ENCODE measurements at places on chromosomes 16 and 17.

DNA sequence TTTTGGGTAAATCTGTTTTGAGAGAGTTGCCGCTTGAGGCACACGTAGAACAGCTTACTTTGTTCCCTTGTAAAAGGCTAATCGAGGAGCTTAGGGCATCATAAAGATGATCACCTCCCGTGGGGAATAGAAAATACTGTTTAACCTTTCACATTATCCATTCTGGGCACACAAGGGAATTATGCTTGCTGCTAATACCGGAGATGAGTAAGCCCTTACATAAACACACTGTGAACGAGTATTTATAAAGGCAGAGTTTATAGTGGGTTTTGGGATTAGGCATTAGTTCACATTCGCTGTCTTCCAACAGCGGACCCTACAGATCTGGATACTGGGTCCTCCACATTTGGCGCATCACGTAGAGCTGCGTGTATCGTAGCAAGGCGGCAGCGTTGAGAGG lies 51.2 kb upstream of the CNTNAP4 start:
- DNase-seq = no peak

DNA sequence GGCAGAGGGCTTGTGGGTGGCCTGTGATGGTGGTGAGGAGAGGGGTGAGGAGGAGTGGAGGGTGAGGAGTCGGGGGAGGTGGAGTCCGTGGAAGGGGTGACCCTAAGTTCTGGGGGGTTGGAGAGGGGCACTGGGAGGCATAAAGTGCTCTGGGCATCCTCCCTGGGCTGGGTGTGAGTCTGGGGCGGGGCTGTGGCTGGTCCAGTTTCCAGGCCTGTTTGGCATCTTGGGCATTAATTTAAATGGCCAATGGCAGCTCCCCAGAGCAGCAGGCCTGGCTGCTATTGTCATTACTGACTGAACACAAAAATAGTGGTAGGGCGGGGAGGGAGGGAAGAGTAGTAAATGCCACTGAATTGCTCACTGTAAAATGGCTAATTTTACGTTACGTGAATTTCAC lies 7.7 kb upstream of the ARHGAP23 start:
- no peak for DNase-seq

- peak; percentile 54 for DNase-seq
Measured at GRCh38 chr16:84970447-84971127, 40.7 kb downstream of the ZDHHC7 start.

DNA sequence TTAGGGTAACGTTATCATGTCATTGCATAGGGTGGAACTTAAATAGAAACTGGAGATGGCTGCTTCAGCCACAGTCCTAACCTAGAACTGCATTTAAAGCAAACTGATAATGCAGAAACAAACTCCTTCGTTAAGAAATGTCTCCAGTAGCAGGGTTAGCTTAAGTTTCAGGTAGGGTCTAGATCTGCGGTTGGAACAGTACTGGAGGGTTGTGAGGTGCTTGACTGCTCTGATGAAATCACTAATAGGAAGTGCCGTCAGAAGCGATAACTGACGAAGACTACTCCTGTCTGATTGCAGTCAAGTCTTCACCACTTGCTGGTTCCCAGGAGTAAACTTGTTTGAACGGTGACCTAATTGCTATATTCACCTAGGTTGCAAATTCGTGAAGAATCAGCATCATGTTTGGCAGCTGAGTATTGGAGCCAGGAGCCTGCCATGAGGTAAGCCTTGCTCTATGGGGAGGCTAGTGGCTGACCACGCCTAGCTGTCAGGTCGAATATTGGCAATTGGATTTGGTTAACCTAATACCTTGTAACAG lies 24.5 kb downstream of the TRPV2 start:
- no peak for DNase-seq

- DNase-seq = no peak
Measured at GRCh38 chr17:50332196-50332595, 13.7 kb upstream of the XYLT2 start.

DNA sequence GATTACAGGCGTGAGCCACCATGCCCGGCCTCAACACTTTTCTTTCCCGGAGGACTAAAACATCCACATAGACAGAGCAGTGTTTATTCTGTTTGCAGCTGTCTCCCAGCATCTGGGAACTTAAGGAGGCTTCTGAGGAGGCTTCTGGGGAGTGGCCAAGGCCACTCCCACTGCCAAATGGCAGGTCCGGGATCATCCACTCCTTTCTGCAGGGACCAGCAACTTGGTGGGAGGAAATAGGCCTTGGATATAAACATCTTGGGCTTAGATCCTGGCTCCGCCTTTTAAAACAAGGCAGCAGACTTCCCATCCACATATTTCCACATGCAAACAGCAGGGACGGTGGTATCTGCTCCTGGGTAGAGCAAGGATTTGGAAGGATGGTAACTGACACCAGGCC lies 14.1 kb upstream of the SPATA32 start:
- no peak for DNase-seq

GRCh38 chr16:30758988-30759491 lies 2.8 kb downstream of the CFAP119 start:
- no peak for DNase-seq

GRCh38 chr16:23514381-23515152 lies 4.3 kb upstream of the GGA2 start:
- no peak for DNase-seq

DNA sequence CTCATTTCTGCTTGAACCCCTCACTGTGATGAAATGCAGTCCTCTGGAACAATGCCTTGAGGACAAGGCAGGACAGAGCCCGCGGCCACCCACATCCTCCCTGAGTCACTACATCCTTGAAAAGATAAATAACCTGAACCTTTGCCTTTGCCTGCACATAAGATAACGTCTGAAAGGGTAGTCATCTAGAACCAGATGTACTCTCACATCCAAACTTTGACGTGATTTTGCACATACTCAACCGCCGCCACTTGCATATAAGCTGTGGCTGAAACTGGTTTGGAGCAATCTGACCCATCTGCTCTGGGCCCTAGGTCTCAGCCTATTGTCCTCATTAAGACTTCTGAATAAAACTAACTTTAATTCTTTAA lies 252.1 kb downstream of the PHKB start:
- peak; percentile 19 for DNase-seq

- DNase-seq = no peak
Measured at GRCh38 chr17:77618731-77619130, 339.8 kb upstream of the TNRC6C start.

GRCh38 chr17:35548208-35548810 lies 10.8 kb upstream of the SLFN12L start:
- DNase-seq = no peak

DNA sequence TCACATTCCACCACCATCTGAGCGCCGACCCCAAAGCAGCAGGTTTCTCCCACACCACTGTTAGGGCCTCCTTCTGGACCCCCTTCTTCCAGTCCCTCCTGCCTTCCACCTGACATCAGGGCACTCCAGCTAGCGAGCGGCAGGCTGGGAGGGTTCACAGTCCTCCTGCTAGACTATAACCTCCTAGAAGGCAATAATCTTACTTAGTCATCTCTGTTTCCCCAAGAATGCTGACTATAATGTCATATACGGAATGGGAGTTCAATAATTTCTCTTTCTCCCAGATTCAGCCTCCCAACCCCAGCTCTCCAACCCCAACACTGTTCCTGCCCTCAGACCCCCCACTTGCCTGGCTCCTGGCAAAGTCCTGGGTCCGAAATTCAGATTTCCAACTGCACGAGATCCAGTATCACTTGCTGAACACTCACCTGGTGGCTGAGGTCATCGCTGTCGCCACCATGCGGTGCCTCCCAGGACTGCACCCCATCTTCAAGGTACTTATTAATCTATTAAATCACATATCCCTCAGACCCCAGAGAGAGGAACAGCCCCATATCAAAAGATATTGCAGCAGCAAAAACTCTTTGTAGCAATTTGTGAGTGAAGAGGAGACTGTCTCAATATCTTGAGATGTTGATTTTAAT lies 5.6 kb downstream of the ALOX12 start:
- no peak for DNase-seq

DNA sequence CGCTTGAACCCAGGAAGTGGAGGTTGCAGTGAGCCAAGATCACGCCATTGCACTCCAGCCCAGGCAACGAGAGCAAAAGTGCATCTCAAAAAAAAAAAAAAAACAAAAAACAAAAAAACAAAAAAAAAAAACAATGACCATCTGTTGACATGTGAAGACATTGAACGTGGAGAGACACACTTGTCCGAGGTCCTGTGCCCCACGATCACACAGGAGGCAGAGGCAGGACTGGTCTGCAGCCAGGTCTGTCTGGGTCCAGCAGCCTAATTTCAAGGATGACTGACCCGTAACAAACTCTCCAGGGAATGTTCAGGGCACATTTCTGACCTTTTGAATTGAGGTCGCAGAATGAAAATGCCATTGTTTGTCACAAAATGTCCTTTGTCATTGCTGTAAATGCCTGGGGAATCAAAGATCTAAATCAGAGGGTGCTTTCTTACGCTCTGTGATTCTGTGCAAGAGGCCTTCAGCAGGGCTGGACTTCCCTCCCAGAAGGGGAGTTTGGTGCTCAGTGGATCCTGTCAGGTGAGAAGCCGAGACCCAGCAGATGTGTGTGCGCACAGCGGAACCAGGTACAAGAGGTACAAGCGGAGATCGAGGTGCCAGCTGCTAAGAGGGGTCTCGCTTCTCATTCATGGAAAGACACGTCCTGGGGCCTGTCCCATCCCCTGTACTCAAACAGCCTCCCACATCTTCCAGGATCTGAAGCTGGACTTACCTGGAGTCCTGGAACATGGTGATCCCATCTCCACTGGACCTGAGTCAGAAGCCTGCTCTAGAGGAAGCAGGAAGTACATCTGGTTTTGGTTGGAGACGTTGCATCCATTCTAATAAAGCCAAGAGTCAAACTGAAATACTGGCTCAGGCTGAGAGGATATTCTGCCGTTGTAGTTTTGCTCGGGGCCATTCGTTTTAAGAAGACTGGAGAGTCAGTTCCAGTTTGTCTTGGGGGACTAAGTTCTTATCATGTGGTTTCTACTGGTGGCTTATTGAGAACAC lies 95.8 kb downstream of the IRF8 start:
- peak; percentile 43 for DNase-seq

DNA sequence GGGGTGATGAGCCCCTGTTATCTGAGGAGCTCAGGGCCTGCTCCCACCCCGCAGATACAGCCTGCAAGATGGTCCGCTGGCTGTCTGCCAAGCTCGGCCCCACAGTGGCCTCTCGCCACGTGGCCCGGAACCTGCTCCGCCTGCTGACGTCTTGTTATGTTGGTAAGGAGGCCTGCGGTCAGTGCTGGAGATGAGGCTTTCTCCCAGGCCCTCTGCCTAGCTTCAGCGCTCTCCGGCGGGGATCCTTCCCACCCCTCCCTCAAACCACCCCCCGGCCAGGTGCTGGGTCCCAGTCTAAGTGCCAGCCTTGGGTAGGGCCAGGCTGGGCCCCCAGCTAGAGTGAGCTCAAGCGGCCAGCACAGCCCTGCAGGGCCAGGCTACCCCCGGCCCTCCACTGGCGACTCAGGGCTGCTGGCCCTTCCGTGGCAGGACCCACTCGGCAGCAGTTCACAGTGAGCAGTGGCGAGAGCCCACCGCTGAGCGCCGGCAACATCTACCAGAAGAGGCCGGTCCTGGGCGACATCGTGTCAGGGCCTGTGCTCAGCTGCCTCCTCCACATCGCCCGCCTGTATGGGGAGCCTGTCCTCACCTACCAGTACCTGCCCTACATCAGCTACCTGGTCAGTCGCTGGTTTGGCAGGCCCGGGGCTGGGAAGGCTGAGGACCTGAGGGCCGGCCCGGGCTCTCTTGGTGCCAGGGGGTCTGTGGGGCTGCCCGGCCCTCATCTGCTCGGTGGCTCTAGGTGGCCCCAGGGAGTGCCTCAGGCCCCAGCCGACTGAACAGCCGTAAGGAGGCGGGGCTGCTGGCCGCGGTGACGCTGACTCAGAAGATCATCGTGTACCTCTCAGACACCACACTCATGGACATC lies 6.1 kb downstream of the WDR81 start:
- DNase-seq = peak; percentile 78

- peak; percentile 91 for DNase-seq
Measured at GRCh38 chr17:49514071-49514721, 19.1 kb downstream of the NGFR start.

DNA sequence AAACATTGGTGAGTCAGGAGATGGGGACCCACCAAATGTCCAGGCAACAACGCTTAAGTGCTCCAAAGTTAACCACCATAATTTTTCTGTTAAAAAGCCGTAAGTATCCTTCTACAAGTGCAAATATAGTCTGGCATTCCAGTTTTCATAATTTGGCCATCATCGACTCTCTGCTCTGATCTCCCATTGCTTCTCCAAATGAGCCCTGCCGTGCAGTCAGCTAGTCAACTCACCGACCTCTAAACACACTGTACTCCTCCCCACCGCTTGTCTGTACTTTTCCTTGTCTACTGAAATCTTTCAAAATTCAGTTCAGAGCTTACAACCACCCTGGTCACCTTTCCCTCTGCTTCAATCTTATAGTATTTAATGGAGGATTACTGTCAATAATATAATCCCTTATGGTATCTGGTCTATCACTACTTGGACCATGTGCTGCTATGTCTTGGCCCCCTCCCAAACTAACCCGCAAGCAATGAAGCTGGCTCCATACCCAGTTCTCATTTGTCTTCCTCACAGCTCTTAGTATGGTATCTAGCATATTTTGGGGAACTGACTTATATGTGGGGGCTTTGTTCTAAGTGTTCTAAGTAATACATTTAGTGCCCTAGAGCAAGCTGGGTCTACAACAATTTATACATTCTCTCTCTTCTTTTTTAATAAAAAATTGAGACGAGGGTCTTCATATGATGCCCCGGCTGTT lies 52.7 kb upstream of the SLC25A19 start:
- DNase-seq = no peak

DNA sequence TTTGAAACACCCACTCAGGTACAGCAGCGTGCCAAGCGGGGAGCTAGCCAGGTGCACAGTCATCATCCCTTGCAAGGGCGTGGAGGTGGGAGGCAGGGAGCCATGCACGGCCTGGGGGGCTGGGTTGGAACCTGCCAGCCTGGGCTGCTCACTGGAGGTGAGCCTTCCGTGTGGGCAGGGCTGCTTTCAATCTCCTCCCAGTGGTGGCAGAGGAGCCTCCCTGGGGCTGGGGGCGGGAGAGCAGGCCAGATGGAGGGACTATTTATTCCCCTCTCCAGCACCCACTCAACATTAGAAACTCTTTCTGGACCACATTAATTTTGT lies 90.3 kb downstream of the KATNIP start:
- DNase-seq = no peak

- DNase-seq = peak; percentile 89
Measured at GRCh38 chr17:82030470-82031302, 792 bp upstream of the RAC3 start.

DNA sequence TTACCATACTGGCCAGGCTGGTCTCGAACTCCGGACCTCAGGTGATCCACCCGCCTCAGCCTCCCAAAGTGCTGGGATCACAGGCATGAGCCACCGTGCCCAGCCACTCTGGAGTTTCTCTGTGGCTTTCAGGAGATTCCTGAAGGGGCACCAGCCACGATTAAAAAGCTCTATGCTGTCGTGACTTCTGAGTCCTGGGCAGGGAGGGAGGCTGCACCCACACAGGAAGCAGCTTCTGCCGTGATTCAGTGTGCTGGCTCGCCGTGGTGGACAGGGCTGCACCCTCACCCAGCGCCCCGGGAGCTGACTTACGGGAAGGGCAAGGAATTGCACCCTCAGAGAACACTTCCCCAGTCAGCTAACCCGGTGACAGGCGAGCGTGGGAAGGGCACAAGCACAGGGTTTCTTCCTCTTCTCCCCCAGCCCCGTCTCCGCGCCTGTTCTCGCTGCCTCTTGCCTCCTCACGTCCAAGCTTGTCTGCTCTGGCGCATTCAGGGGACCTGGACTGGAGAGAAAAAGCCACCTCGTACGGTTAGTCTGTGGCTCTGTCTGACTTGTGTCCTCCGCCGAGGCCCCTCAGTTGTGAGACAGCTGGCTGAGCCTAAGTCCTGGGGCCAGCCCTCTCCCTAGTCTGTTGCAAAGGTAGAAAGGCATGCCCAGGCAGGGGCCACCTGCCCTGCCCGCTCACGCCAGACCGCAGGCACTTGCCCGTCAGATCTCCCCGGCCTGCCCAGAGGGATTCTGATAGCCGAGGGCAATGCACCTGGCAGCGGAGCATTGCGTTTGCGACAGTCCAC lies 145.0 kb downstream of the SEC14L1 start:
- no peak for DNase-seq

All from muscle of back (tissue), 13 donors.